Nucleus accumbens (tissue), 56 donors: ENCODE measurements at places on chromosomes 5 and 9.

- DNase-seq: no peak
Measured at GRCh38 chr5:168976311-168976970, 324.5 kb downstream of the SLIT3 start.

DNA sequence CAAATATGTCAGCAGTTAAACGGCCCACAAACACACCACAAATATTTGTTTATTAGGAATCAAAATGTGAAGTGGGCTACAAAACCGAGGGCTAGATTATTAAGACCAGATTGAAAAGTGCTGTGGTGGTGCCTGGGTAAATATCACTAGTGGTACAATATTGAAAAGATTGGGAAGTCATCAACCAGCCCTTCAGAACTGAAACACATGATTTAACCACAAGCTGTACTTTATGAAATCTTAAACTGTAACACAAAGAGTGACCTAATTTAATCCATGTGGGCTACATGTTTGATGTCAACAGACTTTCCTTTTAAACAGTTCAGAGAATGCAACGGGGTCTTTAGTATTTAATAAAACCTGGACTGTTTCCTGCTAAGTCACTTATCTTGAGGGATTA is 182.3 kb downstream of the SPATA31D1 start:
- DNase-seq: no peak

GRCh38 chr5:7659420-7659819 is 191.5 kb downstream of the CFAP90 start:
- no peak for DNase-seq

- DNase-seq: no peak
Measured at GRCh38 chr5:103315455-103315854, 56.9 kb downstream of the MACIR start.

GRCh38 chr5:2187687-2188086 is 305.0 kb upstream of the IRX4 start:
- DNase-seq: no peak

DNA sequence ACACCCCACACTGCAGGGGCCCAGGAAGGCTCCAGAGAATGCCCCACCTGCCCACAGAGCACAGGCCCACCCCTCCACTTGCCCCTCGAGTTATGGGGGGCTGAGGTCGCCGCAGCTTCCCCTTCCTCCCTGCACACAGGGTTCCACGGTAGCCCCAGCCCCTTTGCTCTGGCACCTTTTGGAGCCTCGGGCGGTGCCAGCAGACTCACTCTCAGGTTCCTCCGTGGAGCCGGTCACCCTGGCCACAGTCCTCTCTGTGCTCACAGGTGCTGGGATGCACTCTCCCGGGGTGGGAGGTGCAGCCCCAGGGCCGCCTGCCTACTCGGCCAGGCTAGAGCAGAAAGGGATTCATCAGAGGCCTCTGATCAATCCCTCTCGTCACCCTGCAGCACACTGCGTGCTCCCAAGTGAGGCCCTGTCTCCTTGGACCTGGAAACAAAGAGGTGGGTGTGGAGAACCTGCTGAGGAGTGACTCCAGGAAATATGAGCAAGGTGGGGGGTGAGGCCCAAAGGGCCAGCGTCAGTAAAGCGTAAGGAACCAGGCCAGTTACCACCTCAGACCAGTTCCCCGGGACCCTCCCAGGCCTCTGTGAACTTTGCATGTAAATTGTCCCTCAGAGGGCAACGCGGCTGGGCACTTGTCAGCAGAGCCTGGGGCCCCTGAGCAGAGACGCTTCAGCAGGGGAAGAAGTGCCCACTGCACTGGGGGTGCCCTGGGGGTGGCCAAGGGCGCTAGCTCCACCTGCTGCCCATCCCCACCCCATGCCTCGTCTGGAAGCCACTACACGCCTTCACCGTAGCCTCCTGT is 167.8 kb downstream of the OLFM1 start:
- DNase-seq: no peak

GRCh38 chr9:130315446-130316226 is 50.1 kb downstream of the HMCN2 start:
- no peak for DNase-seq

- no peak for DNase-seq
Measured at GRCh38 chr9:17837965-17838364, 259.1 kb downstream of the SH3GL2 start.

DNA sequence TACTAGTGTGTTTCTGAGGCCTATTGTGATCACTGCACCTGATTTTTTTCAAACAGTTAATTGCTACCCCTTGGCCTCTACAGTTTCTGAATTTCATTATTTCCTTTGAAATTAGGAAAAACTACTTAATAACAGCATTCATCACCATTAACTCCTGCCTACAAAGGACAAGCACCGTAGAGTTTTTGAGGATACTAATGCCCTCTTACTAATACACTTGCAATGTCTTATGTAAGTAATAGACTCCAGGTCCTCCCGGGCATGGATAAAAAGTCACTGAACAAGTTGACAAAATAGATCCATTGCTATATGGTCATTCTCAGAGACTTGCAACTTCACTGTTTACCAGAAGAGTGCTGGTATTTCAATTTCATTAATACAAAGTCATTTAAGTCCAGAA is 1172.5 kb downstream of the CDH12 start:
- DNase-seq: no peak

DNA sequence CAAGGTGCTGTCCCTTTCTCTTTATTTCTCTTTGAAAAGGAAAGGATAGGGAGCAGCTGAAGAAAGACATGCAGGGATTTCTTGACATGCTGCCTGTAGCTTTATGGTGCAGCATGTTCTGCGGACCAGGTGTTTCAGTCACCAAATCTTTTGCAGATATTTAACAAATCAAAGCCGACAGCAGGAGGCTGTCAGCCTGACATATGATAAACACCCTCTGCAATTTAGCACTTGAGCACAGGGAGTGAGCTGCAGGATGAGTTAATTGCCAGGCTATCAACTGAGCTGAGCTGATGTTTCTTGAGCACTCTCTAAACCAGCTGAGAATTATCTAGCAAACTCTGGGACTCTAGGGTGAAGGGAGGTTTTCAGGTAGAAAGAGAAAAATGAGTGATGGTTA is 212.8 kb upstream of the ATP10B start:
- no peak for DNase-seq

GRCh38 chr5:172795318-172795977 is 24.5 kb upstream of the DUSP1 start:
- DNase-seq: no peak

- no peak for DNase-seq
Measured at GRCh38 chr5:154162539-154163151, 27.9 kb upstream of the GALNT10 start.

DNA sequence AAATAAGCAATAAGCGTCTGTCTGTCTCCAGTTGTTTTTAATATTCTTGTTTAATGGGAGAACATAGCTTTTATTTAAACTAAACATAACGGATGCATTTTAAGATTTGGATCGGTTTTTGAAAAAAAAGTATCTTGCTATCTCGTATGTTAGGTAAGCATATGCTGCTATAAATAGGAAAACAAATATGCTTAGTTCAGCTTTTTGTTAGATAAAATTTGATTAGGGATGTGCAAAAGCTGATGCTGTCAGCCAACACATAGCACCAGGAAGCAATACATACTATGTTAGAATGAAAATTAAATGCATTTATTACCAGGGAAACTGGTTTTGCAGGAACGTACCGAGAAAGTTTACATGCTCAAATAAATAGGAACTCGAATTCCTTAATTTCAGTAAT is 843.1 kb upstream of the WWC1 start:
- no peak for DNase-seq

- no peak for DNase-seq
Measured at GRCh38 chr5:68739752-68740151, 354.1 kb upstream of the SLC30A5 start.

- no peak for DNase-seq
Measured at GRCh38 chr9:129259375-129259774, 81.3 kb upstream of the IER5L start.

DNA sequence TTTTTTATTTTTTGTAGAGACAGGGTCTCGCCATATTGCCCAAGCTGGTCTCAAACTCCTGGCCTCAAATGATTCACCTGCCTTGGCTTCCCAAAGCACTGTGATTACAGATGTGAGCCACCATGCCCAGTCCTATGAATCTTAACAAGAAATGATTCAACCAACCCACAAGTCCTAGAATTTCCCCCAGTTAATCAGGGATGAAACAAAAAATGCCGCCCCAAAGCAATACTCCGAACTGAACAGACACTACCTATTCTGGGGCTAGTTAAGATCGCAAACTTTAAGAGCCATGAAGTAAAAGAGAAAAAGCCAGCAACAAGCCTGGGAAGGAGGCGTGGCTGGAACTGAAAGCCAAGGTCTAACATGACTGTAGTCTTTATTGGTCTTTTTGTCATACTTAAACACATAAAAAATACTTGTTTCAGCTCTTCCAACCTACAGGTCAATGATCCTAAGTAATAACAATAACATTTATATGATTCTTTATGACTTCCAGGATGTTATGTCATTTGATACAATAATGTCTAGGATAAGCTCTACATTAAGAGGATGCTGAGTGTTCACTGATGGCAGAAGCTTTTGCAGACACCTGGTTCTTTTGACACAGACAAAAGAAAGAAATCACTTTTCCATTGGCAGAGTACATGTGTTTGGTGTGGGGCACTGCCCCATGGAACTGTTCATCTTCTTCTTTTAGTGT is 361.1 kb upstream of the TLE4 start:
- DNase-seq: no peak

GRCh38 chr5:80055491-80056170 is 20.5 kb downstream of the THBS4 start:
- no peak for DNase-seq

DNA sequence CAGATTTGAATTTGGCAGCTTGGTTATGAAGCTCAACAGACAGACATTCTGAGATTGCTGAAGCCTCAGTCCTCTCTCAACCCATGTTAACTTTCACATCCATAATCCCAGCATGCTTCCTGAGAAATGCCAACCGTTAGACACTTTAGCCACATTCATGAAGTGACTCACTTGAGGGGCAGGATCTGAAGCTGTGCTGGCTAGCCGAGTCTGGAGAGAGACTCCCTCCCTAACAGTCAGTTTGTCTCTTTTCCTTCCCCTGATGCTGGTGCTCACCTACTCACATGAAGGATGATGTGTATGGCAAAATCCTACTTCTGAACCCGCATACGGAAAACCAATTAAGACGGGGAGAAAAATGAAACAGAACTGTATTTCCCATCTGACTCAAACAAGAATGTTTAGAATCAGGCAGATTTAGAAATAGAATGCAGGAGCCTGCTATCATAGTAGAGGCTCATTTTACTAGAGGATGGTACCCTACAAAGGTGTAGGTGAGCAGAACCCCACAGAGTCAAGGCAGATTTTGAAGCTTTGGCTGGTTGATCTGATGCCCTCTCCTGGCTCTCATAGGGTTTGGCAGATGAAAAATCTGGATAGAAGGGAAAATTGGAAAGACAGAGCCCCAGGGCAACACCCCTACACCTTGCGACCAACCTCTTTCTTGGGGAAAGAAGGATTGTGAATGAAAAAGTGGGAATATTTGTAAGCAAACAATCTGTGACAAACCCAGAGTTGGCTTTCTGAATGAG is 150.9 kb upstream of the LHFPL2 start:
- DNase-seq: no peak

DNA sequence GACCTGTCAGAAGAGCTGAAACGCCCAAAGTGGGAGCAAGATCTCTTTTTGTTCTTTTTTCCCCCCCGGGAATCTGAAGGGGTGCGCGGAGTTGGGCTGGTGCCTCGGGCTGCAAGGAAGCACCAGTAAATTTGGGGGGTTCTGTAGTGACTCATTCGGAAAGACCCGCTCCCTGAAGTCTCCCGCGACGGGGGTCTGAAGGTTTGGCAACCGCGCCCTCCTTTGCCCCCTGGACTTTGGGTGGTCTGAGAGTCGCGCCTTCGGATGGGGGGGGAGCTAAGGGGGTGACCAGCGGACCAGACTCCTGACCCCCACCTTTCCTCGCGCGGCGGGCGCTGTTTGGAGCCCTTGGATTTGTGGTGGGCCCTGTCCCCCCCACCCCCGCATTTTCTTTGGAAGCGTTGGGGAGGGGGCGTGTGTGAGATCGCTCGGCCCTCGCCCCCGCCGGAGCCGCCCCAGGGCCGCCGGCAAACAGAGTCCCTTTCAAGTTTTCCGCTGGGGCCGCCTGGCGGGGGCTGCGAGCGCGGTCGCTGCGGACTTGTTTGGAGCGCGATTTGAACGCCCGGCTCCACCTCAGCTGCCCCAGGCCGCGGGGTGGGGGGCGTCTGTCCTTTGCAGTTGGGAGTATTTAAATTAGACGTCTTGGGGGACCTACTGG is 2.0 kb downstream of the CXXC5 start:
- peak; percentile 29 for DNase-seq
